Cardiac muscle cell (in vitro differentiated cells and primary cell): ENCODE measurements at places on chromosomes 3 and 15.

GRCh38 chr15:80142646-80143045, 10.2 kb upstream of the FAH start:
- no peak for DNase-seq
- no peaks in the 10 kb centered on the region for H3K4me1 ChIP-seq
- peaks cover under 1% of the 10 kb centered on the region for H3K36me3 ChIP-seq
- H3K27ac ChIP-seq: no peak overlapping the region

DNA sequence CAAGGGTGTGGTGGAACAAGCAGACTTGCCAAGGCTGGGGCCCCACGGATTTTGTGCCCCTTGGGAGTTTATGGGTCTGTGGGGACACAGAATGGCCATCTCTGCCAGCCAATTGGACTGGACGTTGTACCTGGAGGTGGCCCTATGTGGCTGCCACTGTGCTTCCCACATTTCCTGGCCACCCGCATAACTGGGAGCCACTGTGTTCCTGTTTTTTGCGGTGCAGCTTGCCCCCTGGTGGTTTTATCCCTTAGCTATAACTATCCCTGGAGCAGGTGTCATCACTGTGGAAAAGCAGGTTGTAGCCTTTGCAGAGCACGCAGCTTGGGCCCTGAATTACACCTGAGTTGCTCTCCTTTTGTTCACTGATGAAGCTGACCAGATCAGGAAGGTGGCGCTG, 306.3 kb downstream of the ZPLD1 start:
- H3K4me3 ChIP-seq: no peak overlapping the region
- DNase-seq: no peak
- H3K27me3 ChIP-seq: no peaks in the 10 kb centered on the region
- no peak overlapping the region for H3K27ac ChIP-seq
- H3K4me1 ChIP-seq: no peaks in the 10 kb centered on the region

DNA sequence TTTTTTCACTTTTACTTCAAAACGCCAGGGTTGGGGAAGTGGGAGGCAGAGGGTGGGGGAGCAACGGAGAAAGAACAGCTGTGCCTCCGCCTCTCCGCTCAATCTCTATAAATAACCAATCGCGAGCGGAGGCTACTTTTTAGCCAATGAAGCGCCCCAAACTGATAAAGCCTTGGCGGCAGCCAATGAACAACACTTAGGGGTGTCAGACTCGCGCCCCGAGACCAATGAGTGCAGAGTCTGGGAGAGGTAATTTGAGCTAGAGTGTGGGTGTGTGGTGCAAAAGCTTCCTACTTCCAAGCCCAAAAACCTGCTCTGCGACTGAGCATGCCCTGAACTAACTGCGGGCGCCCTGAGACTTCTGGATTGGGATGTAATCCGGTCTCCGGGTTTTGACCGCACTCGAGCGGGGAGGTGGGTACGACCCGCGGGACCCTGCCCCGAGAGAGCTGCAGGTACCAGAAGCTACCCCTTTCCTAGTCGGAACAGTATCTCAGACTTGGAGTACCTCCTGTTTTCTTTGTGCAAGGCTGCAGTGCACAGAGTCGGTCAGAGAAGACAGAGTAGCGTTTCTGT, 800 bp upstream of the RAP2B start:
- H3K4me1 ChIP-seq: peaks cover 13% of the 10 kb centered on the region
- peak overlapping the region; percentile 67 for H3K4me3 ChIP-seq
- no peaks in the 10 kb centered on the region for H3K27me3 ChIP-seq
- H3K27ac ChIP-seq: peak overlapping the region; percentile 79
- no peaks in the 10 kb centered on the region for H3K36me3 ChIP-seq
- peak; percentile 100 for DNase-seq

GRCh38 chr3:49461443-49462171, 8.5 kb upstream of the DAG1 start:
- H3K27ac ChIP-seq: peak overlapping the region; percentile 97
- H3K4me3 ChIP-seq: no peak overlapping the region
- no peaks in the 10 kb centered on the region for H3K36me3 ChIP-seq
- no peaks in the 10 kb centered on the region for H3K27me3 ChIP-seq
- peaks cover 46% of the 10 kb centered on the region for H3K4me1 ChIP-seq
- DNase-seq: peak; percentile 50

DNA sequence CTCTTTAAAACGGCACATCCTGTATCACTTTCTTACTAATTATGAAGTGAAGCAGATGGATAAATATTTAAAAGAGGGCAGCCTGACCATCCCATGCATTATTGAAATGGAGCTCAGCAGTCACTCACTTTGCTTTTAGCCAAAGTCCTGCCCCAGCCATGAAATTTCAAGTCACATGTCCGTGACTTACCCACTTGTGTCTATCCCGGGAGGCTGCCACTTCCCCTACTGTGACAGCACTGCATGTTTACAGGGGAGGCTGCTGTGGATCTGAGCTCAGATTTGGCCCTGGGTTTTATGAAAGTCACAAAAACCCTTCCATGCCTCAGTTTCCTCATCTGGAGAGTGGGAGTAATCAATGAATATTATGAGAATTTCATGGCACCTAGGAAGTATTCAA, 17.9 kb upstream of the LRRK1 start:
- no peaks in the 10 kb centered on the region for H3K36me3 ChIP-seq
- no peaks in the 10 kb centered on the region for H3K4me1 ChIP-seq
- H3K27me3 ChIP-seq: no peaks in the 10 kb centered on the region
- H3K4me3 ChIP-seq: no peak overlapping the region
